ENCODE measurements at places on chromosomes 6 and 20.

DNA sequence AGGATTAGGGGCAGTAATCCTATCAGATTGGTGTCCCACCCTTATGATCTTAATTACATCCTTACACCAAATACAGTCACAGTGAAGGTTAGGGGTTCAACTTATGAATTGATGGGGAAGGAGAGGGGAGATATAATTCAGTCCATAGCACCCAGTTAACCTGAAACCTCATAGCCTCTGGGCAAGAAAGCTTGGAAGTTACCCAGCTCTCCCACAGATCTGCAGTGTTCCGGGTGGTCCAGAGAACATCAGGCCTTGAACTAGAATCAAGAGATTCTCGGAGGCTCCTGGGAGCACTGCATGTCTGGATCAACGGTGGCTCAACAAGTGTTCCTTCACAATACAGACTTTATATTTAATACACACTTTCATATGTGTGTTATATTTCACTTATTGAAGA lies 392.6 kb upstream of the MARCKS start:
- DNase-seq: no peak

DNA sequence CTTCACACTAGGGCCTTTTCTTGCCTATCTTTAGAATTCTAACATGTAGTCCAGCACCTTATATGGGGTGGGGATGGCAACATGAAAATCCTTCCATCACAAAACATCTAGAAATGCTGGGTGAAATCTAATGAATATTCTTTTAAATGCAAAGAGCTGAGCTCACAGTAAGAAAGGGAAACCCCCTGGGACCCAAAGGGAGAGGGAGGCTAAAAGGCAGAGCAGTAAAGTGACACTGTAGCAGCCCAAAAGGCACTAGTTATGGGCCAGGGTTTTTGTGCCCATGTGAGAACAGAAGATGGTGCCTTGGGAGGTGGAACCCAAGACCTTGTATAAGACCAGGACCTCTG lies 66.7 kb downstream of the TRAM2 start:
- no peak for DNase-seq

GRCh38 chr6:139334806-139335446 lies 39.5 kb downstream of the CITED2 start:
- no peak for DNase-seq

DNA sequence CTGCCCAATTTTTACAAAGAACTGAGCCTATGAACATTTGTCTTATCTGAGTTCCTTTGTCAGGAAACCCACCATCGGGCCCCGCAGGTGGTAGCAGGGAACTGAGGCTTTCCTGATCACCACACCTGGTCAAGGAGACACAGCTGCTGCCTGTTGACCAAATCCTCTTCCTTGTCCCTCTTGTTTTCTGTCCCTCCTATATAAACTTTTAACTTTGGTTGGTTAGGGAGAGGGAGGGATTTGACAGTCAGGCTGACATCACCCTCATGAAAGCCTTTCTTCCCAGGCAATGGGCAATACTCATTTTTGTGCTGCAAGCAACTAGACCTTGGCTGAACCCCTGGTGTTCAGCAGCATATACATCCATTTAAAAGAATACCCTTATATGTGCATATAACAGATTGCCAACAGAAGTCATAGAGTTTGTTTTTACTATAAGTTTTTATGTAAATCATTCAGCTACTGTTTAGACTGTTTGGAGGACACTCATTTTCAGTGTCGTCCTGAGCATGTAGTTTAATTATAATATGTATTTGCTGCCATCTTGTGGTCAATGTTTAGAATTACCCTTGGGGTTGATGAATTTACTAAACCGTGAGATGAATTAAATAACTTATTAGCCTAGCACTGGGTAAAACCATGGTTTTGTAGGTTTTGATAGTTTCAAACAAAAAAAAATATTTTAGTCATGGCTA lies 17.0 kb downstream of the CRISP1 start:
- no peak for DNase-seq

DNA sequence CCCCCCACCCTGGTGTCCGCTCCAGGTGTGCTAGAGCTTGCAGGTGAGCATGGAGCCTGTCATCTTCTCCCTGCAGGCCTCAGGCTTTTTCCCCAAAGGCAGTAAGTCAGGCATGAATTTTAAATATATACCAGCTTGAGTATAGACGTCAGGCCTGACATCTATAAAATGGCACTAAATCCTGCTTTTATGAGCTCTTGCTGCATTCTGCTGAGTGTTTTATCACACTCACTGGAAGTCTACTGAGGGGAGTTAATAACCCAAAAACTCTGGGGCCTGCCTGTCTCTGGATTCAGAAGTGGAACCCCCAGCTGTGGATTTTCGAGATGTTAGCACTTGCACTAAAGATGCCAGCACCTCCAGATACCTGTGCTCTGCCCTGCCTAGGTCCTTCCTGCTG lies 133.4 kb upstream of the TOP1 start:
- DNase-seq: no peak

- DNase-seq: no peak
Observed at GRCh38 chr6:91486200-91486599, 899.3 kb upstream of the MAP3K7 start.

DNA sequence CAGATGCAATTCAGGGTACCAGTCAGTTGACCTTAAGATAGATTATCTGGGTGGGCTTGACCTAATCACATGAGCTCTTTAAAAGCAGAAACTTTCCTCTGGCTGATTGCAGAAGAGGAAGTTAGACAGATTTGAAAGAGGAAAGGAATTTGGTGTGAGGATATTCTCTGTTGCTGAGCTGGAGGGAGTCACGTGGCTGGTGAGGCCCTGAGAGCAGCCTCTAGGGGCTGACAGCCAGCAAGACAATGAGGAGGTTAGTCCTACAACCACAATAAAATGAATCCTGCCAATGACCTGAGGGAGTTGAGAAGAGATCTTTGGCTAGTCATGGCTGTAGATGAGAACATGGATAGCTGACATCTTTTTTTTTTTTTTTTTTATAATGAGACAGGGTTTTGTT lies 87.0 kb upstream of the B3GAT2 start:
- DNase-seq: no peak

- DNase-seq: no peak
Observed at GRCh38 chr6:41042226-41043055, at the start of gene TSPO2. TSS of gene TSPO2 (plus strand) at chr6:41042467. CDS start at chr6:41042986, 519 bp downstream.

GRCh38 chr20:10201321-10201870 lies 17.2 kb upstream of the SNAP25 start:
- DNase-seq: no peak

DNA sequence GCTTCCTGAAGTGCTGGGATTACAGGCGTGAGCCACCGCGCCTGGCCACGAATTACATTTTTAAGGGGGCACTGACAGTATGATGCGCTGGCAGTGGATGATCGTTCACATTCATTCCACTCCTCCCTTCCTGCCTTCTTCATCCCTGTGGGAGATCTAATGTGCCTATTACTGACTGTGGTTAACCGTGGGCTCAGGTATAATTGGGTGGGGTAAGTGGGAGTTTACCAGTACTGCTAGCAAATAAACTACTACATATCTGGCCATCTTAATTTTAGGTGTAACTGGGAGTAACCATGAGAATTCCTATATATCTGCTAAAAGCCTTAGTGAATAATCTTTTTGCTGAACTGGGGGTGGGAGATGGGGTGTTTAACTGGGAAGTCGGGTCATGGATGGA lies 6.5 kb upstream of the BLOC1S5 start:
- no peak for DNase-seq

- DNase-seq: no peak
Observed at GRCh38 chr6:108690326-108691049, 129.8 kb downstream of the FOXO3 start.

- DNase-seq: no peak
Observed at GRCh38 chr6:130778946-130779657, 48.1 kb upstream of the SMLR1 start.

DNA sequence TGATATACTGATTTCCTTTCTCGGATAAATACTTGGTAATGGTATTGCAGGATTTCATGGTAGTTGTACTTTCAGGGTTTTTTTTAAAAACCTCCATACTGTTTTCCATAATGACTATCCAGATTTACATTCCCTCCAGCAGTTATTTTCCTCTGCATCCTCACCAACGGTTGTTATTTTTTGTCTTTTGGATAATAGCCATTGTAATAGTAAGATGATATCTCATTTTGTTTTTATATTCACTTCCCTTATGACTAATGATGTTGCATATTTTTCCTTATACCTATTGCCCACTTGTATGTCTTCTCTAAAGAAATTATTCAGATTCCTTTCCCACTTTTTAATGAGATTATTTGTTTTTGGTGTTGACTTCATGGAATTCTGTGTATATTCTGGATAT lies 231.0 kb downstream of the MEI4 start:
- no peak for DNase-seq

DNA sequence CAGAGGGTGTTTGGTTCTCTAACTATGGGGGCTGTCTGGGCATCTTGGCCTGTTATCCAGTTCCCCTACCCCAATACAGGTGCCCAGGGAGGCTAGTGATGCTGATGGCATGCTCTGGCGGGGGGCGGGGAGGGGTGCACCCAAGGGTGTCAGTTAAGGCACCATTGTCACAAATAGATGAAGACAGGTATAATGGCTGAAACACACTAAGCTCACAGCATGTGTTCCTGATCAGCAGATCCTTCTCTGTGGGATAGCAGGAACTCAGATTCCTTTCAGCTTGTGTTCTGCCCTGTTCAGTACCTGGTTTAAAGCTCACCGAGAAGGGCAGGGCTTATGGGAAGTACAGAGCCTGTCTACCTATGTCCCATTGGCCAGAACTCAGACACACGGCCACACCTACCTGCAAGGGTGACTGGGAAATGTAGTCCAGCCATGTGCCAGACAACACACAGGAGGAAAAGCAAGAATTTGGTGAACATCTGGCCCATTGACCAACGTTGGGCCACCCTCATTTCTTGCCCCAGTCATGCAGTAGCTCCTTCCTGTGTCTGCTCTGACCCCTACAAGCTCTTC lies 3.4 kb upstream of the RSPO4 start:
- no peak for DNase-seq

DNA sequence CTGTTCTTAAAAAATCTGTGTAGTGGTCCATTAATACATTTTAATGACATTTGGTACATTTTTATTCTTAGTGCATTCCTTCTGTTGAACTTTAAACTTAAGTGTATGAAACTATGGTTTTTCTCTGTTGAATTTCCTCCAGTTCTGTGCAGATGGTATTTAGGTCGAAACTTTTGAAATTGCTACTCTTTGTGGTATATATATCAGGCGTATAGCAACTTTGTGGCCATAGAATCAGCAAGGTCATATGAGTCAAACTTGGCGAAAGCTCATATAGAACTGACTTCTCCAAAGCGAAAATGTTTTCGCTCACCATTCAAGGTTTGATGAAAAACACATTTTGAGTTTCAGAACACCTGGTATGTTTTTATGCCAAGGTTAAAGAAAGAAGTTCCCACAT lies 93.7 kb downstream of the MAP3K4 start:
- DNase-seq: no peak

DNA sequence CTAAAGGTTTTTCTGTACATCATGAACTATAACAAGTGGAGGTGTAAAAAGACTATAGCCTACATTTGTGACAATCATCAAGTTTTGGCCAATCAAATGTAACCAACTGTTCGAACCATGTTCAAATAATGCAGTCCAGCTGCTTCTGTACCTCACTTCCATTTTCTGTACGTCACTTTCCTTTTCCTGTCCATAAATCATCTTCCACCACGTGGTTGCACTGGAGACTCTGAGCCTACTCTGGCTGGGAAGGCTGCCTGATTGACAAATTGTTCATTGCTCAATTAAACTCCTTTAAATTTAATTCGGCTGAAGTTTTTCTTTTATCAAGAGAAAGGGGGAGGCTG lies 270.4 kb upstream of the JARID2 start:
- no peak for DNase-seq

DNA sequence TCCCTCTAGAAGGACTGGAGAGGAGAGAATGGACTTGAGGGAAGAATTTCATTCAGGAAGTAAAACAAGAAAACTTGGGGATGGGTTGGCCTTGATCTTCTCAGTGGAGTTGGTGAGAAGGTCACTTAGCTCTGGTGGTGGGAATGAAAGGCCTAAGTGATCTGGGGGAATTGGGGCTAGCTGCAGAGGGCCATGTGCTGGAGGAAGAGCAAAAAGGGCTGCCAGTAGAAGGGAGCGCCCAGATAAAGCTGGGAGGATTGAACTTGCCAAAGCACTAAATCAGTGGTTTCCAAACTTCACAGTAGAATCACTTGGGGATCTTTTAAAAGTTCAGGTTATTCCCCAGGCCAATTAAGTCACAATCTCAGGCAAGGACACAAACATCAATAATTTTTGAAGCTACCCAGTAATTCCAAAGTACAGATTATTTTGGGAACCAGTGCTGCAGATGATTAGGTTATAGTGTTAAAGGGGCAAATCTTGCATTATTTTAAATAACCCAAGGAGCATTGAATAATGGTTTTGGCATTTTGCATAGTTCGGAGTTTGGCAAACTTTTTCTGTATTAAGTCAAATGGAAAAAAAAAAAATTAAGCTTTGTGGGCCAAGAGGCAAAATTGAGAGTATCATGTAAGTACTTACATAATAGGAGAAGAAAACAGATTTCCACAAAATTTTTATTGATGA lies 36.5 kb upstream of the RFPL4B start:
- DNase-seq: no peak

DNA sequence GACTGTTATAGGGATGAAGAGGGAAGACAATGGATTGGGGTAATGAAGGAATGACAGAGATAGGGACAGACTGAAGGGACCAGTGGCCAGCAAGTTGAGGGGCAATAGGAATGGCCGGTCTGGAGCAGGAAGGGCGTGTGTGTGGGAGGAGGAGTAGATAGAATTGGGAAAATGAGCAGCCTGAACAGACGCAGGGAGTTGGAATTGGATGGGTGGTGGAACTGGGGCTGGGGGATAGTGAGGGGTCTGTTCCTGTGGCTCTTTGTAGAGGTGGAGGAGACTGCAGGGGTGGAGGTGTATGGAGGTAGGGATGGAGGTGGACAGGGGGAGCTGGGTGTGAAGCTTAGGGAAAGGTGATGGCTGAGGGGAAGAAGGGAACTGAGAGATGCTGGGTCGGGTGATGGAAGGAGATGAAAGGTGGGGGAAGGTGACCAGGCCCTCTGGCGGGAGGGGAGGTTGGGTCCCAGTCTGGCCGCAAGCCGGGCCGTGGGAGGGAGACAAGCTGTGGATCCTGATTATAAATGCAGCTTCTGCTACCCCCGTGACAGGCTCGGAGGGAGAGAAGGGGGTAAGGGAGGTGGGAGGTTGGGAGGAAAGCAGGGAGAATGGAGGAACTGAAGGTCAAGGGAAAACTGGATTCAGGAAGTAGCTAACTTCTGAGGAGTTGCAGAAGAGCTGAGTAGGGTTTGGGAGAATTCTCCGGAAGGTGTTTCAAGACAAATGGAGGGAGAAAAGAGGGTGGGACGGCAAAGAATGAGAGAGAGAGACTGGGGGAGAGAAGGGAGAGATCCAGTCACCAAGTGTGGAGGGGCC lies 5.2 kb downstream of the SYNGAP1 start:
- DNase-seq: no peak

GRCh38 chr20:32456869-32457478 lies 98.8 kb downstream of the ASXL1 start:
- no peak for DNase-seq

GRCh38 chr6:141264101-141264500 lies 868.6 kb upstream of the GJE1 start:
- no peak for DNase-seq

All from stimulated activated CD8-positive, alpha-beta memory T cell treated with anti-CD3 and anti-CD28 coated beads, Interleukin-7, amount 100 ng/mL, for 1 hour (primary cell).